ENCODE measurements at places on chromosomes 6 and 20. TPM values are rescaled to one million over a fixed set of nuclear protein-coding genes. Genes with fewer than 3 reads are reported as not detected.

DNA sequence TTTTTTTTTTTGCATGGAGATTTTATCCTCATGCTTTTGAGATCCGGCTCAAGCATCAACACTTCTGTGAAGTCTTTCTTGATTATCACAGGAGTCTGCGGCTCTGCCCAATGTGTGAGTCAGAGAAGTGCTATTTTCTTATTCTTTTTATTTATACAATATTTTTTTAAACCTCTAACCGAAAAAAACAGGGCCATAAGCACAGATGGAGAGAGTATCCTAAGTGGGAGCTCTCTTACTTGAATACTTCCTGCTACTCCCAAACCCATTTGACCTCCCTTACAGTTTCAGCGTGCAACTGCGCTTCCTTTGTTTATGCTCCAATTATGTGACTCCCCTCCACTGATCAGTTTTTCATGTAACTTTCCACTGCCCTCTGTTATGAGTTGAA, 8.7 kb upstream of the ATXN1 start:
- H3K36me3 ChIP-seq: no peaks in the 10 kb centered on the region
- no peaks in the 10 kb centered on the region for H3K27me3 ChIP-seq
- no peak overlapping the region for H3K4me3 ChIP-seq

- H3K4me1 ChIP-seq: no peaks in the 10 kb centered on the region
- DNase-seq: no peak
- no peak overlapping the region for H3K27ac ChIP-seq
Observed at GRCh38 chr6:4670290-4670689, 105.9 kb upstream of the CDYL start.

- no peak overlapping the region for H3K27ac ChIP-seq
- no peaks in the 10 kb centered on the region for H3K27me3 ChIP-seq
- no peak for DNase-seq
- H3K36me3 ChIP-seq: no peaks in the 10 kb centered on the region
- no peaks in the 10 kb centered on the region for H3K4me1 ChIP-seq
Observed at GRCh38 chr20:18669241-18670019, 81.6 kb downstream of the DTD1 start.

DNA sequence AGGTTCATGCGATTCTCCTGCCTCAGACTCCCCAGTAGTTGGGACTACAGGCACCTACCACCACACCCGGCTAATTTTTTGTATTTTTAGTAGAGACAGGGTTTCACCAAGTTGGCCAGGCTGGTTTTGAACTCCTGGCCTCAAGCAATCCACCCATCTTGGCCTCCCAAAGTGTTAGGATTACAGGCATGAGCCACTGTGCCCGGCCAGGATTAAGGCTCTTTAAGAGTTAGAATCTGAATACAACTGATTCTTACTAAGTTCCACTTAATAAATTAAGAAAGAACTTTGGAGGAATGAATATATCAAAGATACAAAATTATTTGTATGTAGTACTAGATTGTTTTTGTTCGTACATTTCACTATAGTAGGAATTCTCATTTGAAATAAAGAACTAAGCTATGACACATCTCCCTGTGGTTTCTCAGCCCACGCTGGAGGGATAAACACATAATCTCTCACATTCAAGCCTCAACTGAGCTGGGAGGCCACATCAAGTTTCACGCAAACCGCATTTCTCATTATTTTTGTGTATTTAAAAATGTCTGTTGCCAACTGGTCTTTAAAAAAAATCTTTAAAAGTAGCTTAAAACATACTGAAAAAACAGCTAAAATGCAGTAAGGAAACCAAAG, 34.2 kb downstream of the DTNBP1 start:
- no peaks in the 10 kb centered on the region for H3K36me3 ChIP-seq
- no peaks in the 10 kb centered on the region for H3K4me1 ChIP-seq
- no peak for DNase-seq

The SNAI1 gene
- total RNA-seq: 4.0 TPM

The OPRL1 gene
- 3.3 TPM for total RNA-seq
